CD4-positive, alpha-beta T cell treated with Interleukin-12 subunit alpha and Interleukin-12 subunit beta, for 1 hour (primary cell): ENCODE measurements at places on chromosomes 12 and 14.
A peak's percentile ranks its signal among the peaks of the same experiment; 100 is the strongest.

DNA sequence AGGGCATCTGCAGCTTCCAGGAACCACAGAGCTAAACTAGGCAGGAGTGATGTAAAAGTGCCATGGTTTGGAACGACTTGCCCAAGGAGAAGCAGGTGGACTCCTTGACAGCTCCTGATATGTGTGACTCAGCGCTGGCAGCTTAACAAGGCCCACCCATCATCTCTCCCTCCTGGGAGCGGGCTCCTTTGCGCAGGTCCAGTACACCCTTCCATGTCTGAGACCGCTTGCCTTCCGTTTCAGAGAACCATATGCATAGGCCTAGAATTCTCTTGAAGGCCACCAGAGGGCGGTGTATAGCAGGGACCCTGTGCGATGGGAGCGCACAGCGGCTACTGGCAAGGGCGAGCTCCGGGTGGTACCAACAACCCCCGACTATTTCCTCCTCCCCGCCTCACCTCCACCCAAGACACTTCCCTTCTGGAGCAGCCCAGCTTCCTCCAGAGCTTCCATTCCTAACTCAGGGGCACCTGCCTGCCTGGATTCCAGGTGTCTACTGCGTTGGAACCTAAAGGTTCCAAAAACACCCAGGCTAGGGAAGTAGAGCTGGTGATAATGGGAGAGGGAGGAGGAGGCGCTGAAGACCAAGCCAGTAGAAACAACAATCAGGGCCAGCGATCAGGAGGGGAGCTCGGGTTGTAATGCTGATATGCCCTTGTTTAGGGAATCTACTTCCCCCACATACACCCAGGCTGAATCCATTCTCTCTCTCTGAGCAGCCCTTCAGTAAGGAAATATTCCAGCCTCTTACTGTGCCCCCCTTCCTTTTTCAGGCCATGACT, 6.3 kb downstream of the DHH start:
- peak; percentile 82 for DNase-seq

DNA sequence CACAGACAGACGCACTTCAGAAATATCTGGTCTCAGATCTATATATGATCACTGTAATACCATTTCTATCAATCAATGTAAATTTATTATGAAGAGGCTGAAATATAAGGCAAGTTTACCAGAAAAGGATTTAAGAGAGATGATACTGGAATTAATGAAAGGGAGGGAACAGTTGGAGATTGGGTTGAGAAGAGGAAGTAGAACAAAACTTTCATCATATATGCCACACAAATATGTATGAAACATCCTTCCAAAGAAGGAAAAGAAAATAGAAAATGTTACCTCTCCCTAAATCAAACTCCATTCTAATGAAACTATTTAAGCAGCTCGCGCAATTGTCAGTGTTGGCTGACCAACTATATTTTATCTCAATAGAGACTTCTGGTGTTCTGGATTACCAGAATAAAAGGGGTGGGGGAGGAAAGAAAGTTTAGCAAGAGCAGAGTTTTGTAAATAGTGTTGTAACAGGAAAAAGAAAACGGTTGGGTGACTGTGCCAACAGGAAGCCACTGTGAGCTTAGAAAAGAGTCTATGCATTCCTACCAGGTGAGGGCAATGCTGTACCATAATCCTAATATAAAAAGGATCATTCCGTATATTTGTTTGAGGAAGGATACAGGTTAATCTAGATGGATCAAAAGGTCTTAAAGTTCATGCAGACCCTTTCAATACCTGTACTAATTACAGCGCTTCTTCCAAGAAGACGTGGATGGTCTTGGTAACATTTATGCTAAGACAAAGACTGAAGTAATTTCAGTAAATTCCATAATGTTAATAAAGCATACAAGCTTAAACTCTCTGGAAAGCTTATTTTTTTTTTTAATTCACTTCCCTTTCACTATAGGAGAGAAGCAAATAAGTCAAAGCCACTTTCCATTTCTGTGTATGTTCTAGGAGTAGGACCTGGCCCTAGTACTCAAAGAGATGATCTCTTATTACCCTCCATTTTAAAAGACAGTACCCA, 14.5 kb upstream of the LLPH start:
- DNase-seq: no peak

DNA sequence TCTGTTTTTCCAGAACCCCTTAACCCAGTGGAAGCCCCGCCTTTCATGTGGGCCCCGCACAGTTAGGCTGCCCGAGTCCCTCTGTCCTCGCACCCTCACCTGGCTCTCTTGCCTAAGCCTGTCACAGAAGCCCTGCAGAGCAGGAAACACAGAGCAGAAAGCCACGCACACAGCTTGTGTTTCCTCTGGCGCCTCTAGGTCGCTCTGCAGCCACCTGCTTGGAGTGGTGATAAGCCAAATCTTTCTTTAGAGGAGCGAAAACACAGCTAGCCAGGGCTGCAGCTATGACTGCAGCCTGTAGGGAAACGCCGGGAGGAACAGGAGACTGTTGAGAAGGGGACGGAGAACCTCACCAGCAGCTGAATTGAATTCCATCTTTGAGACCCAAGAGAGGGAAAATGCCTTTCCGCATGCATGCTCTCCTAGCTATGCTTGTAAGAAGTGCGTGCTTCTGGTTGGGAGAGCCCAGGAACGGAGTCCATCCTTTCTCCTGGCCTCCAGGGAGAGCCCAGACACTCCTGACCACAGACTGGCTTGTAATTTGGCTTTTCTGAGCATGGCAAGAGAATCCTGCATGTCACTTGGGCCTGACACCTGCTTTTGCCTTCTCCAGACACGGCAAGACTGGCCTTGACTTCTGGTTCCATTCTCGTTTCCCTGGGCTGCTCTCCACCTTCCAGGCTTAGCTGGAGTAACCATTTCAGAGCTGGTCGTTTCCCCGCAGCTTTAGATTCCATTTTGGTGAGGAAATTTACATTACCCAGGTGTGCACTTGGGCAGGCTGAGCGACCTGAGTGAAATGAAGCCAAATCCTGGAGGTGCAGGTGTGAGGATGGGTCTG, 301.6 kb downstream of the CACNA1C start:
- no peak for DNase-seq

GRCh38 chr12:96907671-96908422, 790 bp downstream of the NEDD1 start:
- peak; percentile 36 for DNase-seq

DNA sequence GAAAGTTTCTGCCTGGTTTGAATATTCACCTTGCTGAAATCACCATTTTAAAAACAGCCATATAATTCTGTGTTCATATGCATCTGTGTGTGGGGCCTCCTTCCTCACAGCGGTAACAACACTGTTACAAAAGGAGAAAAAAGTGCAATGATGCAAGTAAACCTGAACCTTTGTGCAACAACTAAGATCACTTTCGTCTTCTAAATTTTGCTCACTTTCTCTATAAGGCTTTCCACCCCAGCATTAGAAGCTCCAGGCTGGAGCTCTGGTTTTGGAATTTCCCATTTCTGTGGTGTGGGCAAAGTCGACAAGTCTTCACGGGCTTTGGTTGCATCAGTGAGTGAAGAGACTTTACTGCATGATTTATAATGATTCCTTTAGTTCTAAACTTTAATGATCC, 18.4 kb downstream of the FGD6 start:
- no peak for DNase-seq

- DNase-seq: no peak
Measured at GRCh38 chr12:58873496-58873895, 46.8 kb downstream of the LRIG3 start.

- no peak for DNase-seq
Measured at GRCh38 chr14:95681153-95681552, 5.1 kb upstream of the TCL1B start.

DNA sequence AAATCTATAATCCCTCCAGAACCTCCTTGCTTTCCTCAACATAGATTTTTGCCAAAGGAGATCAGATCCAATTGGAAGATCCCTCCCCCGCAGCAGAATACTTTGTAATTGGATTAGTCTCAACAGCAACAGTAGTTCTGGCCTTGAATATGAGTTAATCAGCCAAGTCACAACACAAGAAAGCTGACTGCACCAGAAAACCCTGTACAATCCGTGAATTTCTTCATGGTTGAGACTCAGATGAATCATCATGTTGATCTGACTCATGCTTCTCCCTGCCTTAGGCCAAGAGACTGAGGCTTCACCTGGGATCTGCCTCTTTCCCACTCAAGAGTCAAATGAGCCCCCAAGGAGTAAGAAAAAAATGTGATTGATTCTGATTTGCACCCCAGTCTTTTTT, 3.0 kb upstream of the METTL17 start:
- no peak for DNase-seq

DNA sequence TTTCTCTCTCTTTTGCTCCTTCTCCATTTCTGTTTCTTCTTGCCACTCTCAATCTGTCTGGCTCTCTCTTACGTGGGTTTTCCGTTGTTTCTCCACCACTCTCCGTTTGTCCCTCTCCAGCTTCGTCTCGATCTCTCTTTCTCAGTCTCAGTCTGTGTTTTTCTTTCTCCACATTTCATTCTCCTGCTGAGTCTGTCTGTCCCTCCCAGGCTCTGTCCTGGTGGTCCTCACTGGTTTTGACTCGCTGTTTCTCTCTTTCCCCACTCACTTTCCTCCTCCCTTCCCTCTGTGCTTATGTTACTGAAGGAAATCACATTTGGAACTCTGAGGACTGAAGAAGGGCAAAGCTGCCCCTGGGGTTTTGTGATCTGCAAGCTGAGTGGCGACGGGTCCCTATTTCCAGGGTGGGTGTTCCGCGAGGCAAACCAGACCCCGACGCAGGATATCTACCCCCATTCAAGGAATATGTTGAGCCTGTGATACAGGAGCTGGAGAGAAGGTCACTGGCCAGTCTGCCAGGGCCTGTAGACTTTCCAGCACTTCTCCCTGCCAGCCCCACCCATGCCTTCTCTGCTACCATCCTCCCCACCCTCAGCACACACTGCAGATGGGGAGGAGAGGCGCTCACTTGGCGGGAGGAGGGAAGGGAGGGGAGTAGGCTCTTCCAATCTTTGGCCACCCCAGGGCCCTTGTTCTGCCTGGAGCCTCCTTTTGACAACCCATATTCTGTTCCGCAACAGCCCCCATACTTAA, 102.7 kb upstream of the MAP1LC3B2 start:
- DNase-seq: no peak

DNA sequence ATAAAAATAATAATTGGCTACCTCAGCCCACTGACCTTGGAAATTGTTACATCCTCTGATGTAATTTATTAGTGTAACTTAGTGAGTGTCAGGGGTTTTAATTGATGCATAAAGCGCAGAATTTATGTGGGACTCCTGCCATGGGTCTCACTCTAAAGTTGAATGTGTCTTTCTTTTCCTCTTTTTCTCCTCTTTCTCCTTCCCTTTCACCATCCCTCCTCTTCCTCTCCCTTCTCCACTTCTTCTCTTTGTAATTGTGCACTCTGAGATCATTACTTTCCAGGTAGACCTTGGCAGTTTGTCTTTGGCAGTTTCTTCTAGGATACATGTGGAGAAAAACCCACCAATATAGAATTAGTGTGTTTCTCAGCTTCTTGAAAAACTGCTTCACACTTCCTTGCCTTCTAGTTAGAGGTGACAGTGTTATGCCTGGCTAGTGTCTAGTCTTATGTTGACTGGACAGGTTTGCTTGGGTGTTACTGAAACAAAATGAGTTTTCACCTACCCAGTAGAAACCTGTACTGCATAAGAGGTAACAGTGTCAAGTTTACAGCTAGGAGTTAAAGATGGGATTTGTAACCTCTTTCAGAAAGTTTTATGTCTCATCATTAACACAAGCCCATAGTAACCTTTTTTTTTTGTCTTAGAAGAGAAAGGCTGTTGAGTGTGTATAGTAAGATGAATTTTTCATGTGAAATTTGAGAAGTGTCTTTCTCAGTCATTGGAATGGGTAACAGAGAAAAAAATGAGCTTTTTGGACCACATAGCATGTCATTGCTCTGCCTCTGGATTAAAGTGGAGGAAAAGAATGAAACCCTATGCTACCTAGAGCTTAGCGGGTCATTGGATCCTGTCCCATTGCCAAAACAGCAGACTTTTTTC, 18.6 kb downstream of the PELI2 start:
- DNase-seq: no peak

DNA sequence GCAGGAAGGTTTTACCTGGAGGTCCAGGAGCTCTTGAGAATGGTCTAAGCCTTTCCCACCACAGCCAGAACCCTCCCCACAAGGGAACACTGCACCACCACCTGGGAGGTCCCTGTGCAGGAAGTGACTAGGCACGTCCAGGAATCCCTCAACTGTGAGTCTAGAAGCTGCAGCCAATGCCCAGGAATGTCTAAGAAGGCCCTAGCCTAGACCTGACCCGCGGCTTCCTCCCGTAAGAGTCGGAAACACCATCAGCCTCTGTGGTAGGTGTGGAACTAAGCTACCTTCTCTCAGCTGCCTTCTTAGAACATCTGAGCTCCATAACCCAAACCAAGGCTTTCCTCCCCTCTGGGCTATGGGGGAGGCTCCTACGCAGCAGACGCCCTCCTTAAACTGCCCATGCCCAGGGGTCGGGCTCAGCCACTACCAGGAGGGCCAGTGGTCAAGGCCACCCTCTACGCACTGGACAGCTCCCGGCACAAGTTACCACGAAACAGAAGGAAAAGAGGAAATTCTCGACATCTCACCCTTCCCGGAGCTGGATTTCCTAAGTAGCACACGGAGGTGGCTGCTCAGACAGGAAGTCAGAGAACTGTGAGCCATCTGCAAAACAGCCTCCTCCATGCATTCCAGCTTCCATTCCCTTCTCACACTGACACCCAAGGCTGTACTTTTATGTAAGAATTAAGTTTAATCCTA, 25.5 kb downstream of the ZFYVE21 start:
- no peak for DNase-seq

- no peak for DNase-seq
Measured at GRCh38 chr12:89827592-89827991, 119.0 kb upstream of the ATP2B1 start.

- no peak for DNase-seq
Measured at GRCh38 chr14:102295270-102295669, 9.7 kb downstream of the MOK start.

GRCh38 chr12:97758586-97758985, 296.0 kb downstream of the RMST start:
- no peak for DNase-seq
